ENCODE measurements at places on chromosomes 11 and 22. TPM values are rescaled to one million over a fixed set of nuclear protein-coding genes. Genes with fewer than 3 reads are reported as not detected.

DNA sequence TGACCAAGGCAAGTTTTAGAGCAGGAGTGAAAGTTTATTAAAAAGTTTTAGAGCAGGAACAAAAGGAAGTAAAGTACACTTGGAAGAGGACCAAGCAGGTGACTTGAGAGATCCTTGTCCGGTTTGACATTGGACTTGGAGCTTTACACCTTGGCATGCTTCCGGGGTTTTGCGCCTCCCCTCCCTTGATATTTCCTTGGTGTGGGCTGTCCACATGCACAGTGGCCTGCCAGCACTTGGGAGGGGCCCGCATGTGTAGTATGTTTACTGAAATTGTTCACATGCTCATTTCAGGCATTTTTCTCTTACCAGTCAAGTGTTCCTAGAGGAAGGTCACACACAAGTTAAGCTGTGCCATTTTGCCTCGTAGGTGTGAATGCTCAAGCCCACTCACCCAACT, 19.0 kb upstream of the THRSP start:
- peaks cover 15% of the 10 kb centered on the region for H3K4me1 ChIP-seq
- H3K4me3 ChIP-seq = no peak overlapping the region
- no peaks in the 10 kb centered on the region for H3K27me3 ChIP-seq
- no peak overlapping the region for H3K27ac ChIP-seq
- DNase-seq = no peak

HORMAD2 gene
- not detected for total RNA-seq

DNA sequence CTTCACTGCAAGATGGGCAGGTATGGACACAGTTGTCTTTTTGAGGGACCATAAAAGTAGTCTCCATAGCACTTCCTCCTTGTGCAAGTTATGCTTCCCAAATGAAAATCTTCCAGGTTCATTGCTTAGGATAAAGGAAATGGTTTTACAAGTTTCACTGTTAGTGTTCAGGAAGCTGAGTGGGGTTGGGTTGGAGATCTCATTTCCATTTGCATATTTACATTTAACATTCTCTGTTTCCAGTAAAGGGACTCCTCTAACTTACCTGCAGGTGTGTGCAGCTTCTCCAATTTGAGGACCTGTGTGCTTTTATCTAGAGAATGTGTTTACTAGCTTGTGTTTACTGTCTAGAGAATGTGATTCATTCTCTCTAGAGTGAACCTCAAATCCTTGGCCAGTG, 141.3 kb upstream of the POU2AF2 start:
- DNase-seq = no peak
- no peaks in the 10 kb centered on the region for H3K36me3 ChIP-seq
- H3K4me3 ChIP-seq = no peak overlapping the region
- H3K27me3 ChIP-seq = no peaks in the 10 kb centered on the region
- no peak overlapping the region for H3K27ac ChIP-seq

GRCh38 chr22:31637891-31638618, 24.0 kb downstream of the PISD start:
- no peaks in the 10 kb centered on the region for H3K36me3 ChIP-seq
- DNase-seq = no peak
- no peaks in the 10 kb centered on the region for H3K27me3 ChIP-seq
- H3K4me3 ChIP-seq = no peak overlapping the region

DNA sequence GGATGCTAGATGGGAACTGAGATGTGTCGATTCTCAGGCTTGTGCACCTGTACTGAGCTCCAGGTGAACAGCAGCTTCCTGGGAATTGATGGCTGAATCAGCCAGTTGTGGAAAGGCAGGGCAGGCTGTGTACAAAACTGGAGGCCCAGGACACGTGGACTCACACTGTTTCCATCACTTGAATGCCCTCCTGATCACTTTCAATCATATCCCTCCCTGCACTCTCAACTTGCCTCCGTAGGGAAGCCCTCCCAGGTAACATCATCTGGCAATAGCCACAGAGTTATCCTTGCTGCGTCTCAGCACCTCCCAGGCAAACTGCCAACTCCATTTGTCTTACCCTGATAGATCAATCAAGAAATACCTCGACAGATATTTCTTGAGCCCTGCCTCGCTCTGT, 10.1 kb downstream of the FAM83F start:
- no peaks in the 10 kb centered on the region for H3K36me3 ChIP-seq
- H3K4me3 ChIP-seq = no peak overlapping the region
- DNase-seq = no peak
- H3K27ac ChIP-seq = no peak overlapping the region
- peaks cover 19% of the 10 kb centered on the region for H3K27me3 ChIP-seq

DNA sequence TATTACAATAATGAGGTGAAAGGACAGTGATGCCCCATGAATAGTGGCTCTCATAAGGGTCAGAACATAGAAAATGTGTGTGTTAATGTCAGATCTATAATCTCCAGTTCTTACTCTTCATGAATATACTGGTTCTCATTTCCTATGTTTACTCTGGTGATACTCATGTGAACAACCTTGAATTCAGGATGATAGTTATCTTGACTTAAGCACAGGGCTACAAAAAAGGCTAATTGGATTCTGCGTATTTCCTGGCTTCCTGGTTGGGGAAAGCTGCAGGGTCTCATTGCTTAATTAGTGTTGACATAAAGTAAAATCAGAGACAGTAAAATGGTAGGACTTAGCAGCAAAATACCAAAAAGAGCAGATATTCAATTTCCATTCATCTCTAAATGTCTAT, 1316.8 kb upstream of the RAG2 start:
- no peaks in the 10 kb centered on the region for H3K36me3 ChIP-seq
- H3K4me3 ChIP-seq = no peak overlapping the region
- no peak overlapping the region for H3K27ac ChIP-seq
- H3K4me1 ChIP-seq = no peaks in the 10 kb centered on the region

PHETA2 gene
- total RNA-seq = 20.0 TPM

PRODH gene
- total RNA-seq = not detected

H19 gene
- 55.0 TPM for total RNA-seq

GRCh38 chr22:30909306-30909705, 59.3 kb downstream of the MORC2 start:
- no peak overlapping the region for H3K4me3 ChIP-seq
- H3K36me3 ChIP-seq = no peaks in the 10 kb centered on the region
- no peak for DNase-seq
- no peaks in the 10 kb centered on the region for H3K27me3 ChIP-seq

TBX1 gene
- not detected for total RNA-seq

BEST1 gene
- total RNA-seq = 7.7 TPM

CCDC88B gene
- 3.1 TPM for total RNA-seq

TBX10 gene
- total RNA-seq = not detected

DNA sequence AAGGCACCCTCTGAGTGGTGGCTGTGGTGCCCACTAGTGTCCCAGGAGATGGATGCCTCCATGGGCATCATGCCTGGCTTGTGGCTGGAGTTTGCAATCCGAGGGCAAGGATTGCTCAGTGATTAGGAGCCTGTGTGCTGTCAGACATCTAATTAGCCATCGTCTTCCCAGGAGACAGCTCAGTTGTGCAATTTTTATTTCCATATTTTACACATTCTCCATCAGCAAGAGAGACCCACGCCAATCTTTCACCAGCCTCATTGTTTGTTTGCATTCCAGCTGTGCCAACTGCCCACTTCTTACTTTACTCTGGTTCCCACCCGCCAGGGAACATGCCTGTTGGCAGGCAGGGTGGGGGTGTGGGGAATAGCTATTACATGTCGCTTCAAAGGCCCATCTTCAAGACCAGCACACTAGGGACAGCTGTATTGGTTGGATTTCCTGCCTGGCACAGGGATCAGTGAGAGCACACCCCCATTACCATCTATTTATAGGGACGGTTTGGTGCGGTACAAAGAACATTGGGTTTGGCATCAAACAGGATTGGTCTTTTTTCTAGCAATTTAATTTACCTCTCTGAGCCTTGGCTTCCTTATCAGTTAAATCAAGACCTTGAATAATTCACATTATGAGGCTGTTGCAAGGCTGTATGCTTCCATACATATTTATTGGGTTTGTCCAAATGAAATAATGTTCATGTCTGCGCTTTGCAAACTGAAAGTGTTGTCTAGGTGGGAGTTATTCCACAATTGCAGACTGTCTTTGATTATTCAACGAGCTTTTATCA, 80.7 kb upstream of the NAV2 start:
- H3K36me3 ChIP-seq = no peaks in the 10 kb centered on the region
- no peak overlapping the region for H3K27ac ChIP-seq
- DNase-seq = no peak
- peaks cover 4% of the 10 kb centered on the region for H3K4me1 ChIP-seq

DNA sequence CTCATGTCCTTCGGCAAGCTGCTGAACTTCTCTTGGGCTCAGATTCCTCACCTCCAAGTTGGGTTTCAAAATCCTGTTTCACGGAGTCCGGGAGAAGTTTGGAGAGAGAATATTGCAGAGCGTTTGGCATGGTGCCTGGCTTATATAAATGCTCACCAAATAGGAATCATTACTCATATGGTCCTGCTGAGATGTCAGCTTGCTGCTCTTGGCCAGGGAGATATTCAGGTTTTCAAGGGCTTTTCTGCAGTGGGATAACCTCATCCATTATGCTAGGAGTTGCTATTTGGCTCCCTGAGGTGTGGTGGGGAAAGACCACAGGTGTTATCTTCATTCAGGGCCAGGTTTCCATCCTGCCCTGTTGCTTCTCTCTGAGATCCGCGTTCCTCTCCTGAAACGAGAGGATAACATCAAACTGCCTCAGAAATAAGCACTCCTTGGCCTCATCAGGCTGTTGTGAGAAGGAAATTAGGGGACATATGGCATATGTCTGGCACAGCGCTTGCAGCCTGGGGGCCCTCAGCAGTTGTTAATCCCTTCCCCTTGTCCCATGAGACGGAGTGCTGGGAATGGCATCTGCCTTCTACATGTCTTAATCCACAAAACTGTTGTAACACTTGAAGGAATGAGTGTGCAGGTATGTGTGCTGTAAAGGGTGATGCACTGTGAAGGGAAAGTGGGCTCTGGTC, 29.9 kb upstream of the ACER3 start:
- no peak overlapping the region for H3K4me3 ChIP-seq
- no peaks in the 10 kb centered on the region for H3K4me1 ChIP-seq
- H3K36me3 ChIP-seq = no peaks in the 10 kb centered on the region
- no peak overlapping the region for H3K27ac ChIP-seq
- DNase-seq = peak; percentile 52
- H3K27me3 ChIP-seq = peaks cover 5% of the 10 kb centered on the region

GRCh38 chr11:3001496-3001895, 9.4 kb upstream of the NAP1L4 start:
- DNase-seq = peak; percentile 40
- H3K36me3 ChIP-seq = peaks cover 39% of the 10 kb centered on the region
- no peaks in the 10 kb centered on the region for H3K27me3 ChIP-seq
- no peak overlapping the region for H3K27ac ChIP-seq
- peaks cover 5% of the 10 kb centered on the region for H3K4me1 ChIP-seq

DNA sequence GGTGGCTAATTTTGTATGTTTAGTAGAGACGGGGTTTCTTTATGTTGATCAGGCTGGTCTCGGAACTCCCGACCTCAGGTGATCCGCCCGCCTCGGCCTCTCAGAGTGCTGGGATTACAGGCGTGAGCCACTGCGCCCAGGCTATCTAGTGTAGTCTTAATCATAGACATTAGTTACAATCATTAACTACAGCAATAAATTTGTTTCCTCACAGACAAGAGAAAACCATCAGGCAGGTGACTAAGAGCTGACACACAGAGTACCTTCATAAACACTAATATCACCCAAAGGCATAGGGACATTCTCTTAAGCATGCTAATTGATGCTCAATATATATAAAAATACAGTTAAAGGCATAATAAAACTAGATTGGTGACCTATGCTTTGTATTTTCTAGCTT, 19.4 kb downstream of the SDHD start:
- DNase-seq = no peak
- no peak overlapping the region for H3K4me3 ChIP-seq
- no peak overlapping the region for H3K27ac ChIP-seq
- H3K4me1 ChIP-seq = no peaks in the 10 kb centered on the region
- no peaks in the 10 kb centered on the region for H3K36me3 ChIP-seq

DNA sequence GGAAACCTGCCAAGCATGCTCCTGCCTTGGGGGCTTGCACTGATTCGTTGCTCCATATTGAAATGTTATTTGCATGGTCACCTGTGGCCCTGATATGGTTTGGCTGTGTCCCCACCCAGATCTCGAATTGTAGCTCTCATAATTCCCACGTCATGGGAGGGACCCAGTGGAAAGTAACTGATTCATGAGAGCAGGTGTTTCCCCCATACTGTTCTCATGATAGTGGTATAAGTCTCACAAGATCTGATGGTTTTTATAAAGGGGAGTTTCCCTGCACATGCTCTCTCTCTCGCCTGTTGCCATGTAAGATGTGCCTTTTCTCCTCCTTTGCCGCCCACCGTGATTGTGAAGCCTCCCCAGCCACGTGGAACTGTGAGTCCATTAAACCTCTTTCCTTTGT, 402.4 kb downstream of the ETS1 start:
- no peaks in the 10 kb centered on the region for H3K36me3 ChIP-seq
- H3K27ac ChIP-seq = no peak overlapping the region
- peaks cover 8% of the 10 kb centered on the region for H3K4me1 ChIP-seq
- no peaks in the 10 kb centered on the region for H3K27me3 ChIP-seq

DNA sequence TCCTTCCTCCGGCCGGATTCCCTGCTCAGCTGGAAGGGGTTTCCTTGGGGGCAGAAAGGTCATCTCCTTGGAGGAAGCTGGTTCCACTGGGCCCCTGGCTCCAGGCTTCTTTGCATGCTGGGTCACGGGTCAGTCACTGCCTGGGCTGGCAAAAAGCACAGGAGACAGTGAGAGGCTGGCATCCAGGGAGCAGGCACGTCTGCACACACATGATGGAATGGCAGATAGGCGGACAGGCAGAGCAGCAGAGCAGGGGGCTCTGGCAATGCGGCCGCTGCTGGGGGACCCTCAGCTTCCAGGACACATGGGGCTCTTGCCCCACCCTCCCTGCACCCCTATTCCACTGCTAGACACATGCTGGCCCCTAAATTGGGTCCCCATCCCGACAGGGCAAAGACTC, 40.4 kb downstream of the C11orf58 start:
- H3K27ac ChIP-seq = no peak overlapping the region
- no peak overlapping the region for H3K4me3 ChIP-seq
- H3K36me3 ChIP-seq = no peaks in the 10 kb centered on the region
- no peaks in the 10 kb centered on the region for H3K27me3 ChIP-seq

MMP13 gene
- not detected for total RNA-seq

GRCh38 chr11:91023731-91024130, 800.9 kb upstream of the CHORDC1 start:
- no peak for DNase-seq
- no peaks in the 10 kb centered on the region for H3K36me3 ChIP-seq
- H3K4me1 ChIP-seq = no peaks in the 10 kb centered on the region
- H3K4me3 ChIP-seq = no peak overlapping the region
